MV-4-11 (cell line): ENCODE measurements at places on chromosomes 4 and X.

DNA sequence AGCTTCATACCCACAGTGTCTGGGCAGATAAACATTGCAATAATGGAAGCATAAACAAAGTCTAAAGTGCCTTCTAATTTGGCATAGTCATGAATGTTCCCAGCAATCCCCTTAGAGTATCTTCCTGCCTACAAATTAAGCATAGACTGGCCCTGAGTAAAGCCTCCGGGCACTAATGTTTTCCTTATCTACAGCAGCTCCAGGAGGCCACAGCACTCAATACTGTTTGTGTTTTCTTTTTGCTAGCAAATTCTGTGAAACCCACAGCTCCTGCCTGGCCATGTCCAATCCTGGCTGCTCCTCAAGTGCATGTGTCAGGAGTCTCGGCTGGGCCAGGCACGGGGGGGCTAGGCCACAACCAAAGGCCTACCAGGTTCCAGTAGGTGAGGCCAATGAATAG is 102.7 kb upstream of the TBC1D9 start:
- no peak for DNase-seq

DNA sequence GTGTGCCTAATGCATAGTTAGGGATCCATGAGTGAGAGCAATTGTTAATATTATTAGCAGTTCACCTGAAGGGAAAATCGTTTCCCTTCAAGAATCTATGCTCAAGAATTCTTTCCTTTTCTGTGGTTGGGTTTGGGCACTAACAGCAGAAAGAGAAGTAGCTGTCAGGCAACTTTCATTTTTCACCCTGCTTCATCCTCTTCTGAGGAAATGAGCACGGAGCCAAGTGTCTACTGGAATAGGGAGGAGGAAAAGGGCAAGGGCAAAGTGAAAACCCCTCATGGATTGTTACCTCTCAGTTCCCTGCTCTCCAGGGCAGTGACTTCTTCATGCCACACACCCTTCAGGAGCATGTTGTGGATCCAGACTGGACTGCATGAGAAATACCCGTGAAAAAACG is 2.6 kb upstream of the HPGDS start:
- DNase-seq, result no peak

DNA sequence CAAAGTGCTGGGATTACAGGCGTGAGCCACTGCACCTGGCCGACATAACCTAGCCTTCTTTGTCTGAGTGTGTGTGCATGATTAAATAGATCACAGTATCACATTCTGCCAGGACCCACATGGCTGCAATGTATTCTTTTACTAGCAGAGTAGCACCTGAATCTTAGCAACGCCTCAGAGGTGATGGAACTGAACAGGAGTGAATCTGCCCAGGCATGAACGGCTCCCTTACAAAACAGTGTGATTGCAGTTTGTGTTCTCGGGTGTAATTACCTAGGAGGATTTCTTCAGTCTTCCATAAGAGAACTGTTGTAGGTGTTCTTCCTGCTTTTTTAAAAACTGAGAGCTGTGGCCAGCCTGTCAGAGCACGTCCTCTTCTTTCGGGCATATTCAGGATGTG is 122.7 kb upstream of the STS start:
- DNase-seq, result no peak

- no peak for DNase-seq
Measured at GRCh38 chr4:59518005-59518823, 1681.9 kb upstream of the ADGRL3 start.

DNA sequence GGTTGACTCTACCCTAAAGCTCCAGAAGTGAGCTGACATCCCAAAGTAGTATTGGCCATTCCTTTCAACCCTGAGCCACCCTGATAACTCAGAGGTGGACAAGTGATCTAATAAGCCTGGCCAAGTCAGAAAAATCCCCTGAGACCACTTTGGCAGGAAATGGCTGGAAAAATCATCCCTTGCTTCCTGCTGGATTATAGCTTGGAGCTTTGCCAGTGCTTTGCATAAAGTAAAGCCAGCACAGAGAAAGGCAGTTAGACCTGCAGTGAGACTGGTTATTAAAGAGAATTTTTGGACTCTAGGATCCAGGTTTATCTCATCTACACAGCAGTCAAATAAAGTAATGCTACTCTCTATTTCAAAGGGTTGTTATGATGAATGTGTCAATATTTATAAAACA is 6.4 kb downstream of the CXCL3 start:
- no peak for DNase-seq

DNA sequence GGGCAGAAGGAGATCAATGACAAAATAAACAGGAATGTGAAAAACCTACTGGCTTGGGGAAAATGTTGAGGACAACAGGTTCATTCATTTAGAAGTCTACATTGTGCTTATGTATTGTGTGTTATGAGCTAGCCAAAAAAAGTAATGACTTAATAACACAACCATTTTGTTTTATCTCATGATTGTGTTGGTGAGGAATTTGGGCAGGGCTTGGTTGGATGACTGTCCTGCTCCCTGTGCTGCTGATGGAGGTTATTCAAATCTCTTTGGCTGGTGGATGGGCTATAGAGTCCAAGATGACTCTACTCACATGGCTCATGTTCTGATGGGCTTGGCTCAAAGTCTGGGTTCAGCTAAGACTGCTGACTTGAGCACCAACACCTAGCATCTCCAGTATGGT is 116.3 kb downstream of the HS3ST1 start:
- DNase-seq, result no peak

DNA sequence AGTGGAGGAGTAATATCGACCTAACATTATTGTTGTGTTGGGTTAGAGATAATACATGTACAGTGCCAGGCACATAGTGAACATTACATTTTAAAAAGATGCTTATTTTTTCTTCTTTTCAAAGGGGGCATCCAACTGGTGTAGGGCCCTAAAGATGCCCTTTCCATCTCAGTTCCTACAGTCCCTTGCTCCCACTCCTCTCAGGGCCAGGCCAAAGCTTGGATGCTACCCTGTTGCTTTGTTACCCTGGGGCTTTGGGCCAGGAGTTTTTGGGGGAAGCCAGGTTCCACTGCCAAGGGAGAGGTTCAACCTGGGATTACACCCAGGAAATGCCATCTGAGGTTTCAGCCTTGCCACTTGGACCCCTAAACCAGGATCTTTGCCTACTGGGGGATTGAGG is 918 bp downstream of the IGSF1 start:
- DNase-seq, result no peak

- no peak for DNase-seq
Measured at GRCh38 chr4:25402521-25402920, 25.5 kb downstream of the ANAPC4 start.

GRCh38 chr4:183875251-183875825 is 29.8 kb upstream of the STOX2 start:
- peak; percentile 56 for DNase-seq

- no peak for DNase-seq
Measured at GRCh38 chr4:40912460-40913184, 162.9 kb downstream of the NSUN7 start.

GRCh38 chr4:25178838-25179261 is 18.6 kb upstream of the SEPSECS start:
- no peak for DNase-seq

DNA sequence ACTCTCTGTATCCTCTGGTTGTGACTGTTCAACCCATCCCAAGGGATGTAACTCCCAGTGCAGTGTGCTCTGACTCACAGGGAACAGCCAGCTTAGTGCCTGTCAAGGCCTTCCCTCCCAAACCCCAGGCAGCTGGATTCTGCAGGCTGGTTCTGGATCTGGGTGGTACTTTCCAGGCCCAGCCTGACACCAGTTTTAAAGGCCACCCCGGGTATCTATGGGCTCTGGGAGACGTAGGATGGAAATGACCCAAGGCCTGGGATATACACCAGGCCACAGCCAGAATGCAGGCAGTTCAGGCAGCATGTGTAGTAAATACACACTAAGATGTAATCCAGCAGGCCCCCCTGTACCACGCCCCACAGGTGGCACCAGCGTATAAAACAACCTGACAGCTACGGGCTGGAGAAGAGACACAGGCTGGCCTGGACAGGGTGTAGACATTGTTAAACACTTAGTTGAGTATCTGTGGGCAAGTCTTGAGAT is 64.2 kb downstream of the SPINK2 start:
- DNase-seq, result no peak

GRCh38 chr4:132026166-132026565 is 1122.9 kb upstream of the PCDH10 start:
- DNase-seq, result no peak

DNA sequence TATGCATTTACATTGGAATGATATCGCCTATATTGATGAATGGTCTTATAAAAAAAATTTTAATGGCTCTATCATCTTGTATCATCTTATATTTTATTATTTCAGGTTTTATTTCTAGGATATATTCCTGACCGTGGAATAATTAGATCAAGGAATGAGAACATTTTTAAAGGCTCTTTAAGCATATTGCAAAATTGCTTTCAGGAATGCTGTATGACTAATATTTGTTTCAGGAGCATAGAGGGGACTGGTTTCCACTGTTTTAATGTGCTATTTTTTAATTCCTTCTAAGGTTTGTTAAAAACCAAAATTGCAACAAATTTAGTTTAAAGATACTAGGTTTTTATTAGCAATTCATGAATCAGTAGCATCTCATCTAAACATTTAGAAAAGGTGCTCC is 120.2 kb downstream of the BMPR1B start:
- DNase-seq, result no peak

DNA sequence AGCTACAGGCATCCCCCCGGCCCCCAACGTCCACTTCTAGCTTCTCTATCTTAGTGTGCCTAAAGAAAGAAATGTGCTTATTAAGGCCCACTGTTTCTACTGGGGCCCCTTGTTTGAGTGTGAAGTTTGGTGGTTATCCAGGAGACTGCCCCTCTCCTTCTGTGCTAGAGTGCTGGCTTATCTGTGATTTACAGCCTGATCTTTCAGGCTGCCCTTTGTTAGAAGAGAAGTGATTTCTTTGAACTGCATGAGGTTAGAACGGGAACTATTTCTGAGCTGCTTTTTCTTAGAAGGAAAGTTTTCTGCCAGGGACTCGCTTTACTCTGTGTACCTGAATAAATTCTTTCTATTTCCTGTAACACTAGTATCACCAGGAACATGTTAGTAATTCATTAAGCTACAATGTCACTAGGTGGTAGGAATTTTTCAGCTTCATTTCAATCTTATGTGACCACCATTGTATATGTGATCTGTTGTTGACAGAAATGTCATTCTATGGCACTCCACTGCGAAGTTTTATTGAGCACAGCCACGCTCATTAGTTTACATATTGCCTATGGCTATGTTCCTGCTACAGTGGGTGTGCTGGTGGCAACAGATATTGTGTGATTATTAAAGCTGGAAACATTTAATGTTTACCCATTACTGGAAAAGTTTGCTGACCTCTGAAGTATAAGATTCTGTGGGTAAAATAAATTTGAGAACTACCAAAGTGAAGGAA is 193.8 kb upstream of the CXorf51B start:
- no peak for DNase-seq

DNA sequence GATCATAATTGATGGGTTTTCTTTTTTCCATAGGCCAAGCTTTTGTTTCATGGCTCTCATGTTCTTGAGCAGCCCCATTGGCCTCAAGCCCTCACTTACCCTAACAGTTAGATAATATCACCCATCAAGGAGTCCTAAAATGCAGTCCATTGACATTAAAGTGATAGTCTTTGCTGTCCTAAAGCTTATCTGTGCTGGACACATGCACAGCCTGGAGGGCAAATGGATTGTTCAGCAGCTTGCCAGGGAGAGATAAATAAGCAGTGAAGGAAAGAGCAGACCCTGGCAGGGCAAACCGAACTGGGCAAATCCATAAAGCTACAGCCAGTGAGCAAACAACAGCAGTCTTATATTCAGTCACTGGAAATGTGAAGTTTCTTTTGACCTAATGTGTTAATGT is 199.6 kb upstream of the MID1 start:
- DNase-seq, result no peak
